Activated CD4-positive, alpha-beta T cell treated with anti-CD3 and anti-CD28 coated beads for 1 hour (primary cell): ENCODE measurements at places on chromosomes 1 and 21.
A peak's percentile ranks its signal among the peaks of the same experiment; 100 is the strongest.

DNA sequence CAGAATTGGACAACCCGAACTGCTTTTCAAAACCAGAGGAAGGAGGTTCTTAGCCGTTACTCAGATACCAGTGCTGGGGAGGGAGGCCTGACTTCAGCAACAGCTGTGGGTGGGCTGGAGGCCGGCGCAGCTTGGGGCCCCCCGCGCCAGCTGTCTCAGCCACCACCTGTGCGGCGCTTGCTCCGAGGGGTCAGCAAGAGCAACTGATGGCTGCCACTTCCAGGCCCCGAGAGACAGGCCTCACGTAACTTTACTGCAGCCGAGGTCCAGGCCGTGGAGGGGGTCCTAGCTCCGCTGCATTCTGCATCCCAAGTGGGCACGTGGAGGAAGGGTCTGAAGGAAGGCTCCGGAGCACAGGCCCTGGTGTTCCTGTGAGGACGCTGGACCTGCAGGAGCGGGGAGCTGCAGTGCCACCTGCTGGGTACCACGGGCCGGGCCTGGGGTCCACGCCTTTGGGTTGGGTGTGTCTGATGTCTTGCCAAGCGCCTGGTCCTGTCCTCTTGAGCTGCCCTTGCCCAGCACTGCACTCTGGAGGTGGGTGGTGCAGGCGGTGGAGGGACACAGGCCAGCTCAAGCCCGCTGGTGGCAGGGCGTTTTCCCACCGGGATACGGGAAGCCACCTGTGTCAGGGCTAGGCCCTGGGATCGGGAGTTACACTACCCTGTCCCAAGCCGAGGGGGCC lies 9.8 kb downstream of the THAP3 start:
- peak; percentile 31 for DNase-seq

DNA sequence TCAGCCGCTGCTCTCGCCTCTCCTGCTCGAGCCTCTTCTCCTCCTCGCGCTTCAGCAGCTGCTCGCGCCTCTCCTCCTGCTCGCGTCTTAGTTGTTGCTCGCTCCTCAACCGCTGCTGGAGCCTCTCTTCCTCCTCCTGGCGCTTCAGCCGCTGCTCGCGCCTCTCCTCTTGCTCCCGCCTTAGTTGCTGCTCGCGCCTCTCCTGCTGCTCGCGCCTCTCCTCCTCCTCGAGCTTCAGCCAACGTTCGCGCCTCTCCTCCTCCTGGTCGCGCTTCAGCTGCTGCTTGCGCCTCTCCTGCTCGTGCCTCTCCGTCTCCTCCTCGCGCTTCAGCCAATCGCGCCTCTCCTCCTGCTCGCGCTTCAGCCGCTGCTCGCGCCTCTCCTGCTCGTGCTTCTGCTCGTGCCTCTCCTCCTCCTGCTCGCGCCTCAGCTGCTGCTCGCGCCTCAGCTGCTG lies 3.7 kb downstream of the TCHH start:
- DNase-seq: no peak

DNA sequence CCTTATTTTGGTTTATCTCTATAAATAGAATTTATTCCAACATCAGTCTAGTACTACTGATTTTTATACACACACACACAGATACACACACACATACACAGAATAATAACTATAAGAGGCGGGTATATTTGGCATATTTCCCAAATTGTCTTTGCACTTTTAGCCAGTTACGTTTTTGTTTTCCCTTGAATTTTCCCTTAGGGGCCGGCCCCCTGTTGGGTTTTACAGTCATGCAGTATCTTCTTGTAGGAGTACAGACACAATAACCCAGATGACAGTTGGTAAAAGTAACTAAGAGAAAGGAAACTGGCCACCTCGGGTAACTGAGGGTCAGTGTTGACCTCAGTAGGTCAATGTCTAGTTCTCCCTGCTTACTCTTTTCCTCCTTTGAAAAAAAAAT lies 50.9 kb downstream of the DISP1 start:
- DNase-seq: no peak

DNA sequence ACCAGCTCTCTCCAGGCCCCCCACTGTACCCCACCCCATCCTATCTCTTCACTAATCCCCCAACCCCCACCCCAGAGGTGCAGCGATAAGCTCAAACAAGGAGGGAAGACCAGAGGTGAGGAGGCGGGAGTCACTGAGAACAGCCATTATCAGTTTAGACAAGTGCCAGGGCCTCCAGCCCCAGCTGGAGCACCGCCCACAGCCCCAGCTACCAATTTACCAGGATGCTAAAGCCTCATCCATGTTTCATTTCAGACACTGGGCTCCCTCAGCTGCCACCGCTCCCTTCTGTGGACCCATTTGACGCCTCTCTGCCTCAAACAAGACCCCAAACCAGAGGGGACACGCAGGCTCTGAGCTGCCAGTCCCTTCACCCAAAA lies 80.6 kb downstream of the DISP3 start:
- no peak for DNase-seq

DNA sequence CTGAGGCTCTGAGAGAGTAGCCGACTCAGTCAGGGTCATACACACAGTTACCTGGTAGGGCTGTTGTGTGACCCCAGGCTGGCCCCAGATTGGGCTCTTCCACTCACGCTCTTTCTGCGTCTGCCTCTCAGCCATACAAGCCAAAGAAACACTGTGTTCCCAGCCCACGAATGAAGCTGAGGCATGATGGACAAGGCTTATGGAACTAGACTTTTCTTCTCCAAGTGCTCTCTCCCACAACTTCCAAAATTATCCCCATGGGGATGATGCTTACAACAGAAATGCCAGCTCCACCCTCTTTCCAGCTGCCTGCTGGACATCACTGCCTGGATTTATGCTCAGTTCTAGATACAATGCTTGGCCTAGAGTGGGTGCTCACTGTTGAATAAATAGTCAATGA lies 102.8 kb upstream of the JUN start:
- DNase-seq: no peak

DNA sequence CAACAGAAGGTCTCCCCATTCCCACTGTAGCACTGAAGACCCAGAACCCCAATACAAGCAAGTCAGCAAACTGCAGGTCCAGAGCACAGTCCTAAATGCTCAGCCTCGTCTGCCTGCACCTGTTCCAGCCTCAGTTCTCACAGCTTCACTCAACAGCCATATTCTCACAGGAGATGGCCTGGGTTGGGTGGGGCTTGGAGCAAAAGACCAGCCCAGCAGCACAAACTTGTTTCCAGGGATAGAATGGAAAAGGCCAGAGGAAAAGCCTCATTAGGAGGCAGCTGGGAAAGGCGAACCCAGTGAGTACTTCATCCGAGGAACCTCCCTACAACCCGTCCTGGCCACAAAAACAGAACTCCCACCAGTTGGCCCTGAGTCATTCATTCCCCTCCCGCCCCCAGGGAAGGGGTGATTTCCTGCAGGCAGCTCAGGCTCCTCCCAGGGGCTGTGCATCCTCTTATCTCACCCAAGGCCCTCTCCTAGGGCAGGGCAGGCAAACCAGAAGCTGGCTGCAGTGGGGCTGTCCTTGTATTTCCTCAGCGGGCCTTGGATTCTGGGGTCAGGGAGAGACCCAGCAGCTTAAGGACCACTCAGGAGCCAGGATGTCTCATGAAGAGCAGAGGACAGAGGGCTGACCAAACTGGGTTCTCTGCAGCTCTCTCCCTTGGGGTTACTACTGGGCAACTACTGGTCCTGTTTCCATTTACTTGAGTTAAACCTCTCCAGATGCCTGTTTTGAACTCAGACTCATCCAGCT lies 7.4 kb upstream of the MPL start:
- no peak for DNase-seq

DNA sequence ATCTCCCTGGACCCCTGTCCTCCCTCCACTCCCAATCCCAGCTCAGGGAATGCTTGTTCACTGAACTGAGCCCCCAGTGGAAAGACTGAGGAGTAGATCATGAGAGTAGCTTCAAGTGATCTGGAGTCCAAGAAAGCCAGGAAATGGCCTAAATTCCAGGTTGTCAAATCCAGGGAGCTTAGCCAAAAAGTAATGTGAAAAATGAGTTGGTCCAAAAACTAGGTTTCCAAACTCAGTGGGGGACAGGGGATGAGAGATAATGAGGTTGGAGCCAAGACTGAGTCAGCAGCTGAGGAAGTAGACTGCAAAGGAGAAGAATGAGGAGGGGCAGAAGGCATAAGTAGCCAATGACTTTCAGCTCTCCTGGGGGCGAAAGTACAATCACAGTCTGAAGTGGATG lies 284.1 kb upstream of the BEND5 start:
- DNase-seq: no peak

GRCh38 chr1:65002156-65002507 lies 35.8 kb upstream of the JAK1 start:
- no peak for DNase-seq

GRCh38 chr21:41615613-41616012 lies 107.7 kb upstream of the TMPRSS2 start:
- no peak for DNase-seq

DNA sequence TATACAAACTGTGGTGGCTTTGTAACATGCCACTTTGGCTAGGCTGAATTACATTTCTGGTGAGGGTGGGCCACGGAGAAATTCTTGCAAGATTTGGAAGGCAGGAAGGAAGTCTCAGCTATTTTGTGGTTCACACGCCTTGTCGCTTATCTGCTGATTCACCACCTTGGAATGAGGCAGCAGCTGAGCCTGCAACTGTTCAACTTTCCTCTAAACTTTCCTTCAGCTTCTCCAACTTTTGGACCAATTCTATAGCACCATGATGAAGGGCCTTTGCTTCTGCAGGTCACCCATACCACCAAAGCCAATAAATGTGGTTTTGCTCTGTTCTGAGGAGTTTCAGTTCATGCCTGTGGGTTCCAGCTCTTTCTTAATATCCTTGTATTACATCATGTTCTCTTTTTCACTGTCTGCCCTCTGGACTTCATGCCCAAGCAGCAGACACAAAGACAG lies 337.6 kb upstream of the SNX7 start:
- no peak for DNase-seq

DNA sequence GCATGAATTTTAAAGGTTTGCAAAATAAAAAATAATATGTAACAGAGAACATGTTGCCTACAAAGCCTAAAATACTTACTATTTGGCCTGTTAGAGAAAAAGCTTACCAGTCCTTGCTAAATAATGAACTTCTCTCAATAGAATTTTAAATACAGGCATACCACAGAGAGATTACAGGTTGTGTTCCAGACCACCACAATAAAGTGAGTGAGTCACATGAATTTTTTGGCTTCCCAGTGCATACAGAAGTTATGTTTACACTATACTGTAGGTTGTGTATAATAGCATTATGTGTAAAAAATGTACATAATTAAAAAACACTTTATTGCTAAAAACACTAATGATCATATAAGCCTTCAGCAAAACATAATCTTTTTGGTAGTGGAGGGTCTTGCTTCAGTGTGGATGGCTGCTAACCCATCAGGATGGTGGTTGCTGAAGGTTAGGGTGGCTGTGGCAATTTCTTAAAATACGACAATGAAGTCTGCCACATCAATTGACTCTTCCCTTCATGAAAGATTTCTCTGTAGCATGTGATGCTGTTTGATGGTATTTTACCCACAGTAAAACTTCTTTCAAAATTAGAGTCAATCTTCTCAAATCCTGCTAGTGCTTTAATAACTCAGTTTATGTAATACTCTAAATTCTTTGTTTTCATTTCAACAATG lies 48.6 kb downstream of the SCYL3 start:
- DNase-seq: no peak
